Foreskin fibroblast (primary cell): ENCODE measurements at places on chromosomes 11 and 22.

DNA sequence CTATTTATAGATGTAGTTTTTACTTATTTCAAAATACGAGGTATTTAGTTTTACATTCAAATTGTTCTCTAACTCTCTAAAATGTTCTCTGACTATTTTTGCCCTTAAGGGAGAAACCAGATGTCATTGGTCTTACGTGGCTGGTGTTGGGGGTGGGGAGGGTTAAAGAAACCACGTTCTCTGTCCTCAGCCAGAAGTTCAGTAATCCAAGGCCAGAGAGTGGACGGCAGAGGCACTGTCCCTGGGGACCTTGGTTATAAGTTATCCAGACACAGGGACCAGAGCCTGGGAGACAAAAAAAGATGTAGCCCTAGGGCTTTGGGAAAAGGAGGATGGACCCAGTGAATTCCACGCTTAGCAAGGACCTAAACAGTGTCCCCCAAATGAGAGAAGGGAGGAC, 706 bp upstream of the OR51E1 start:
- no peak for DNase-seq

GRCh38 chr22:48740086-48740730, 1087.5 kb downstream of the BRD1 start:
- DNase-seq: no peak

- no peak for DNase-seq
These were observed 157.0 kb upstream of the TIMP3 start for GRCh38 chr22:32644252-32645100.

DNA sequence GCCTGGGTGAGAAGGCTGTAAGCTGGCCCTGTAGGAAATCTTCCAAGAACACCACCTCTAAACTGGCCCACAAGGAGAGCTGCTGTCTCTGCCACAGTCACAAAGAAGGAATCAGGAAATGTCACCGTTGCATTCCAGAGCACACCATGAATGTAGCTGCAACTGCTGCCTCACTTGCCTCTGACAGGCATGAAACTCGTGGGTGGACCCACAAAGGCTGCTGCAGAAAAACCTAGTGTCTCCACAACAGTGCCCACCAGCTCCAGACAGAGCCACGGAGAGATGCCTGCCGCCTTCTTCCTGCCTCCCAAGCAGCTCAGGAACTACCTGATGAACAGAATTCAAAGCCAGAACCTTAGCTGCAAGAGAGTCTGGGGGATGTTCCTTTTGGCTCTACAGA, 10.5 kb downstream of the DNAJB13 start:
- DNase-seq: peak; percentile 40

- DNase-seq: no peak
These were observed 297.1 kb downstream of the DYNC2H1 start for GRCh38 chr11:103406357-103406756.

DNA sequence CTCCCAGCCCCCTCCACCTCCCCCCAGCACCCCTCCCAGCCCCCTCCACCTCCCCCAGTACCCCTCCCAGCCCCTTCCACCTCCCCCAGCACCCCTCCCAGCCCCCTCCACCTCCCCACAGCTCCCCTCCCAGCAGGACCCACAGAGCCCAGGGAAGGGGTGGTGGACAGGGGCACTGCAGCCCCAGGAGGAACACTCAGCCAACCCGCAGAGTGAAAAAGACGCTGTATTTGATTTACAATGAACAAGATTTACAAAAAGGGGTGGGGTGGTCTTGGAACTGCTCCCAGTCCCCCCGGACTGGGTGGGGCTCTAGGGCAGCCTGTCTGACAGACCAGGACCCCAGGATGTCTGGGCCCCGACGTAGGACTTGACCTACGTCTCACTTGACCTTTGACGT, 4.6 kb upstream of the MAPK11 start:
- DNase-seq: no peak

DNA sequence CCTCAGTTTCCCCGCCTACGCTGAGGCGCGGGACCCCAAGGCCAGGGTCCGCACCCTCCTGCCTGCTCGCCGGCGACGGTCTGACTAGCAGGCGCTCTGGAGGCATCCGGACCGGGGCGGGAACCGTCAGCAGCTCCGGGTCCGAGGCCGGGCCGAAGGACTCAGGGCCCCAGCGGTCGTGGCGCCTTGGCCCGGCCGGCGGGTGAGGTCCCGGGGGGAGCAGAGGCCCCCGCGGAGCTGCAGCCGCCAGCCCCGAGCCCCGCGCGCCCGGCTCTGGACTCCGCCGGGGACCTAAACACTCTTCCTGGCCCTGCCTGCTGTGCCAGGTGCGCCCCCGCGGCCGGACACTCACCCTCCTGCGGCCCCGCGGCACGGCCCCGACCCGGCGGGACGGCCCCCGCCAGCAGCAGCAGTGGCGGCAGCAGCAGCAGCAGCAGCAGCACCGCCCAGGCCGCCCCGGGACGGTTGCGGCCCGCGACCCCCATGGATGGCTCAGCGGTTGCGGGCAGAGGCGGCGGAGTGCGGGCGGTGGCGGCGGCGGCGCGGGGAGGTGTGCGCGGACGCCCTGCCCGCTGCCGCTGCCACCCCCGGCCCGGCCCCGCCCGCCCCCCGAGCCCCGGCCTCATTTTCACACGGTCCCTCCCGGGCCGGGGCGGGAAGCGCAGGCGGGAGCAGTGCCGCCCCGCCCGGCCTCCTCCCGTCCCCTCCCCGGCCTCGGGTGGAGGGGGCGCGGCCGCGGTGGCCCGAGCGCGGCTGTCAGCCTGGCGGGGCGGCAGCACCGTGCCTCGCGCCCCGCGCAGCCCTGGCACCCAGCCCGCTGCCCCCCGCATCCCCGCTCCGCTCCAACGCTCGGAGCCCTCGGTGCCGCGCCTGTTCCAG, at the start of gene SCUBE2:
Gene SCUBE2, minus strand, starts transcription at position 556 of the 879 bp plus-strand sequence. Its CDS starts 71 bp downstream, at position 485.
- DNase-seq: peak; percentile 23

DNA sequence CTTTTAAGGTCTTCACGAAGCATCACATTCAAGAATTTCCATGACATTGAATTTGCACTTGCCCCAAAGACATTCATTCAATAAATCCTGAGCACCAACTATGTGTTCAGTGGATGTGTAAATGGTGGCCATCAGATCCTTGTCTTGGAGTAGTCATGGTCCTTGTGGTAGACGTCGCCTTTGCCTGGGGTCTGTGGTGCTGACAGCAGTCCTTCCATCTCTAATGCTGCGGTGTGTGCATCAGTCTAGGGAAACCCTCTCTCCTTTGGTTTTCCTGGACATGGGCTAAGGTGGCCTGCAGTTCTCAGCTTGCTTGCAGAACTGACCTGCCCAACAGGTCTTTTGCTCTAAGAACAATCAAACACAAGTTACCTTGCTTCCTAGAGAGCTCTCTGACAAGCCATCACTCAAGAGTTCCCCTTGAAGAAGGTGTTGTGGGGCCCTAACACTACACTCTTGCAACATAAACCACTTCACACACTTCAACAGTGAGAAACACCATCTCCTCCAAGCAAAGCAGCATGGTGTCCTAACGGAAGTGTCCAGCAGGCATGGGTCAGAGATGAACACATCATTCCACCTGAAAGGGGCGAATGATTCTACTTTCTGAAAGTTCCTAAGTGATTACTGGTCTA, 72.1 kb downstream of the BUD13 start:
- DNase-seq: no peak

DNA sequence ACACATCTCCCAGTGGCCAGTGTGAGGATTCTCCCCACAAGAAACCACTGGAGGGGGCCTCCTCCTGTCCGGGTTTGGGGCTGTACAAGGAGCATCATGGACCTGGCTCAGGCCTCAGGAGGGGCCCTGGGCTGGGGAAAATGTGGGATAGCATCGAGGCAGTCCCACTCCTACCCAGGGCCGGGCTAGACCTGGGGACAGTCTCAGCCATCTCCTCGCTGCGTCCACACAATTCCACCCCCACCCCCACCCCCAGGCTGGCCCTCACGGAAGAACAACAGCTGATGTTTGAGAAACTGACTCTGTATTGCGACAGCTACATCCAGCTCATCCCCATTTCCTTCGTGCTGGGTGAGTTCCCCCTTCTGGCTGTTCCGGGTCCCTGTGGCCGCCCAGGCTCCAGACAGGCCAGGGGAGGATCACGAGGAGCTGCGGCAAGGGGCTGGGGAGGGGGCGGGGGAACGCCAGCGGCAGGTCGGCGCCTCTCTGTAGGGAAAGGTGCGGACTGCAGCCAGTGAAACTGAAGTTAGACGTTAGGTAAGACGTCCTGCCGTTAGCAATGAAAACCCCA, 4.8 kb downstream of the BEST1 start:
- peak; percentile 95 for DNase-seq
